ENCODE measurements at places on chromosomes 2 and 18.

- DNase-seq = no peak
These were observed 73.3 kb upstream of the CABLES1 start for GRCh38 chr18:23062011-23062410.

GRCh38 chr2:212359425-212360067, 179.1 kb downstream of the ERBB4 start:
- DNase-seq = no peak

DNA sequence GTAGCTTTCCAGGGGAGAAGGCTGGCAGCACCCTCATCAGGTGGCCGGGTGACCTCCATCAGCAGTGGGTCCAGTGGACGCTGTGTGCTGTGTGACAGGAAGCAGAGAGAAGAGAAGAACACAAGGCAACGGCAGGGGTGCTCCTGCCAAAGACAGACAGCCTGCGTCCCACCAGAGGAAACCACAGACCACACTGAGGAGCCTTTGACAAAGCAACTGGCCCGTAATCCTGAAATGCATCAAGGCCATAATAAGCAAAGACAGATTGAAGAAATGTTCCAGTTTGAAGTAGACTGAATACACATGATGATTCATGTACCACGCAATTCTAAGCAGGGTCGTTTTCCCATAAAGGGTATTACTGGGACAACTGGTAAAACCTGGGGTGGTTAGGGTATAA, 172.4 kb downstream of the FBXO15 start:
- no peak for DNase-seq

DNA sequence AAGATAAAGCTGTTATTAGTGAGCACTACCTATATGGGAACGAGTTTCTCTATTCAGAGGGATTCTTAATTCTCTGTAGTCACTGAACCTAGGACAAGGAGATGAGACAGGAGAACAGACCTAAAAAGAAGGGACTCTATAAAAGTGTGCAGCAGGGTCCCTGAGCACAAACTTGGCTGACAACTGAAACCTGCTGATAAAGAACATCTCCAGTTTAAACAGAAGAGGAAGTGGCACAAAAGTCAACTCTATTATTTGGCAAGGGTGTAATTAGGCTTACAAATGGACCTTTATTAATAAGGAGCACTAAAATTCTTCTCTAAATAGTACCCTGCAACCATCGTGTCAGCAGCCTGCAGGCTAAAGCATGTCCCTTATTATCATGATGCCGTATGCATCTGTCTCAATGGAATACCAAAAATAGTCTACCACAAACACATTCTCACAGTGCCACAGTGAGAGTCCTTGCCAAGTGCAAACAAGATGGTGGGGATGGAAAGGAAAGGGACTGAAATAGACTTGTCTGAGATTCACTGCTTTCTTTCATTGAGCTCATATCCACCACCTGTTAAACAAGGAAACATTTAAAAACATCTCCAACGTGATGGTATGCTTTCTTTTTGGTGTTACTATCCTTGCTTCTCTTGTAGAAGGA, 260.2 kb downstream of the INSIG2 start:
- DNase-seq = no peak

- DNase-seq = no peak
These were observed 1.0 kb downstream of the PDCD1 start for GRCh38 chr2:241857572-241858121.

GRCh38 chr2:27390822-27391679, 10.5 kb upstream of the ZNF513 start:
- no peak for DNase-seq

- no peak for DNase-seq
These were observed 159.5 kb downstream of the L3MBTL4 start for GRCh38 chr18:6255116-6255705.

GRCh38 chr2:105102963-105103421, 65.1 kb downstream of the MRPS9 start:
- peak; percentile 41 for DNase-seq

- no peak for DNase-seq
These were observed 64.0 kb downstream of the ZSWIM2 start for GRCh38 chr2:186784930-186785329.

- DNase-seq = no peak
These were observed 2.8 kb downstream of the GULP1 start for GRCh38 chr2:188294352-188294926.

DNA sequence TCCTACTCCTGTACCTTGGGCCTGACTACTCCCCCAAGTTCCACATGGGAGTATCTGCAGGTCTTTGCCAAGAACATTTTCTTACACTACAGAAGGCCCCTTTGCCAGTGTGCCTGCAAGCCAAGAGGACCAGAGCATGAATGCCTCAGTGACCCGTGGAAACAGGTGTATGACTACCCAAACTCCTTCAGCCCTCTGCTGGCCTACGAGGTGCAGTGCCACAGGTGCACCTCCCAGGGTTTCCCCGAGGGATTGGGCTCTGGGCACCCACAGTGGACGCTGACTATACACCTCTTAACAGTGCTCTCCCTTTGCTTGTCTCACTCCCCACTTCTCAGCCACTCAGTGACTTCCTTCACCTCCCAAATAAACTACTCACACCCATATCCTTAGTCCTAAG, 91.4 kb downstream of the COL6A3 start:
- no peak for DNase-seq

DNA sequence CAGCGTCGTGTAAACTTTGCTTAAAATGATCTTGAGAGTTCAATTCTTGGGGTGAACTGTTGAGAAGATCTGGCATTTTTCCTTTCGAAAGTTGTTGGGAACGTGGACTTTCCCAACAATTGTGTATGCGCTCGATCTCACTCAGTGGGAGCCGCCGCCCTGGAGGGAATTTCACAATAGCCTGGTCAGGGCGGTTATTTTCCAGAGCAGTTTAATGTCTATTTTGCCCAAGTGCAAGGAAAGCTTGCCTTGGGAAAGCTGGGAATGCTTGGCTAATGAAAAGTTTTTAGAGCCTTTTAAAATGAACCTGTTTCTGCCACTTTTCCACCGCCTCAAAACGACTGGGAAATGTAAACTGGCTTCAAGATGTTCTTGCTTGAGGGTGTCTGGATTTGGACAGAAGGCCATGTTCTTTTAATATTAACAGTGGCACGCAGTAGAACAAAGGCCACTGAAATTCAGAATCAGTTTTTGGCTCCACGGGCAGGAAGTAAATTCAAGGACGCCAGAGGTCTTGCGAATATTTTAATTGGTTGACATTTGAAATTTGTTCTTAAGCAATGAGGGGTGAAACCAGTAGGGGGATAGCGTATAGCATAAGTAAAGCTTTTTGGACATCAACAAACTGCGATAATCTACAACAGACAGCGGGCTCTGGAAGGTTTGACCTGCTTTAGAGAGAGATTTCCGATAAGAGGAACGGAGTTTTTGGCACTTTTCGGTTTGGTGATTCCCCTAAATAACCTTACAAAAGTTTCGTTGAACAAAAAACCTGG, 1.2 kb downstream of the CFLAR start:
- DNase-seq = peak; percentile 93

- DNase-seq = no peak
These were observed 307.8 kb upstream of the SMIM21 start for GRCh38 chr18:75735291-75735690.

DNA sequence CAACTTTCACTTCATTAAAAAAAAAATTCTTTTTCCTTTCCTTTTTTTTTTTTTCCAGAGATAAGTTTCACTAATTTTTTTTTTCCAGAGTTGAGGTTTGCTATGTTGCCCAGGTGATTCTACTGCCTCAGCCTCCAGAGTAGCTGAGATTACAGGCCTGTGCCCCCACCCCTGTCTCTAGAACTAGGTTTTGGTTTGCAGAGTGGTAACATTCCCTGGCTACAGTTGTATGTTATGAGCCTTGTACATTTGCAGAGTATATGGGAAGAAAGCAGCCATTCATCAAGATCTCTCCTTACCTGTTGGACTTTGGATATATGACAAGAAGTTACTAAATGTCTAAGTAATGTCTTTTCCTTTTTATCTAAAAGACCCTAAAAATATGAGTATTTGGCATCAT, 298.4 kb downstream of the MYCN start:
- no peak for DNase-seq

DNA sequence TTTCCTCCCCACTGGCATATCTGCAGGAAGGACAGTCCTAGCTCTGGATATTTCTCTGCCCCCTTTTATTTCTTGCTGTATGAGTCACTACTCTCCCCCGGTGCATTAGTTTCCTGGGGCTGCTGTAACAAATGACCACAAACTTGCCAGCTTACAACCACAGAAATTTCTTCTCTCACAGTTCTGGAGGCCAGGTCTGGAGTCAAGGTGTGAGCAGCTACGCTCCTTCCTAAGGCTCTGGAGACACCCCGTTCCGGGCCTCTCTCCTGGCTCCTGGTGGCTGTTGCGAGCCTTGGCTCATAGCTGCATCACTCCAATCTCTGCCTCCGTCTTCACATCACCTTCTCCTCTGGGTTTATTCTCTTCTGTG, 34.1 kb downstream of the PTPRM start:
- DNase-seq = peak; percentile 57
